Progenitor cell of endocrine pancreas (in vitro differentiated cells): ENCODE measurements at places on chromosomes 16 and 17. TPM values are rescaled to one million over a fixed set of nuclear protein-coding genes. Genes with fewer than 3 reads are reported as not detected.

- no peak for DNase-seq
Measured at GRCh38 chr16:82633964-82634600, 7.3 kb downstream of the CDH13 start.

- no peak for DNase-seq
Measured at GRCh38 chr16:24580665-24581064, 41.3 kb downstream of the RBBP6 start.

- no peak for DNase-seq
Measured at GRCh38 chr17:79152636-79153035, 78.0 kb downstream of the ENGASE start.

HSD17B1 gene
- total RNA-seq: 1.4 and 2.4 TPM in 2 replicates

MYL11 gene
- total RNA-seq: 2.6 and 3.5 TPM in 2 replicates

ATP2A3 gene
- total RNA-seq: 54.0 and 59.2 TPM in 2 replicates
